Neural crest cell (in vitro differentiated cells): ENCODE measurements at places on chromosomes 11 and 22. TPM values are rescaled to one million over a fixed set of nuclear protein-coding genes. Genes with fewer than 3 reads are reported as not detected.
A peak's percentile ranks its signal among the peaks of the same experiment; 100 is the strongest.

APOBEC3G gene
- total RNA-seq, result 1.3 and 2.1 TPM in 2 replicates

OR51B4 gene
- not detected in 2 replicates for total RNA-seq

GRCh38 chr11:27701355-27702105 is 1.3 kb upstream of the BDNF start:
- DNase-seq, result no peak

- peak; percentile 99 for DNase-seq
Measured at GRCh38 chr11:119205574-119206510, at the start of gene CBL. Gene CBL (plus strand): TSS chr11:119206339. CDS start chr11:119206418, 79 bp downstream.

GRCh38 chr11:12829131-12829530 is 154.9 kb downstream of the TEAD1 start:
- DNase-seq, result no peak

DNA sequence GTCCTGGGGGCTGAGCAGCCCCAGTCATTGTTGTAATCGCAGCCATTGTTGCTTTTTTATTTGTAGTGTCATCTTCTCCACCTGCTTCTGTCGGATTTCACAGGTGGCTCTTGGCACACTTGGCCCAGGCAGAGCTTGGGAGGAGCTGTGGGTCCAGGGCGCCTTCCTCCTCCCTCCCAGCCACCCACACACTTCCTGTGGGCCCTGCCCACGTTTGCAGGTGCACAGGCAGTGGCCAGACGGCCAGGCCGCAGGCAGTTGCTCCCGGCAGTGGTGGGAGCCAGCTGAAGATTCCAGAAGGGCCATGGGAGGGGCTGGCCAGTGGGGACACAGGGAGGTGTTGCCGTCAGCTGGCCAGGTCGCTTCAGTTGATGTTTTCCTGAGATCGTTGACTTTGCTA is 1191.9 kb downstream of the BRD1 start:
- no peak for DNase-seq
